ENCODE measurements at places on chromosomes 3 and 15.

DNA sequence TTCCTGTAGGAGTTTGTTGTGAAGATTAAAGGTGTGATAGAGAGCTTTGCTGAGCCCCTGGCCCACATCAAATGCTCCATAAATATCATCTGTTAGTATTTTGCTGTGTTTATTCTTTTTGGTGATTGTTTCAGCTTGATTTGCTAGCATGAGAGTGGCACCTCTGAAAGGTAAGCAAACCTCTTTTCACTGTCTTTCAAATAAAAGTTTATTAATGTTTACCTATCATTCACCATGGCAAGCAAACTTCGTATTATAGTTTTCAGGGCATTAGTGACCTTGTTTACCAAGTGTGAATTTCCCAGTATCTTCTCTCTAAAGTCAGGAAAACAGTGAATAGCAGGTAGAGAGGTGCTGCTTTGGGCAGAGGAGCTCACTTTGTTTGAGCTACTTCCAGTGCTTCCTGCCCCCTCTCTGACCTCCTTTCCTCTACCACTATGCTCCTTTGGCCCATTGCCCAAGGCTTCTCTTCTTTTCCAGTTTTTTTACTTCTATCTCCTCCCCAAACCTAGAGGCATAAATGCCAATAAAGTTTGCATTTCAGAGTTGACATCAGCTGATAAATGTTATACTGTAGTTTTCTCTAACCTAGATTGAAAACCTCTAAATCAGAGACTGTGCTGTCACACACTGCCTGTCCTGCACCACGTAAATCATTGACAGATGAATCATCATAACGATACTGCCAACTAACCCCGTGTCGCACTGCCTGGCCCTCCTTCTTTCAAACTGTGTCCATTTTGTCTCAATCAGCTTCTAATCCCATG, 569.0 kb downstream of the TUSC7 start:
- DNase-seq: no peak

DNA sequence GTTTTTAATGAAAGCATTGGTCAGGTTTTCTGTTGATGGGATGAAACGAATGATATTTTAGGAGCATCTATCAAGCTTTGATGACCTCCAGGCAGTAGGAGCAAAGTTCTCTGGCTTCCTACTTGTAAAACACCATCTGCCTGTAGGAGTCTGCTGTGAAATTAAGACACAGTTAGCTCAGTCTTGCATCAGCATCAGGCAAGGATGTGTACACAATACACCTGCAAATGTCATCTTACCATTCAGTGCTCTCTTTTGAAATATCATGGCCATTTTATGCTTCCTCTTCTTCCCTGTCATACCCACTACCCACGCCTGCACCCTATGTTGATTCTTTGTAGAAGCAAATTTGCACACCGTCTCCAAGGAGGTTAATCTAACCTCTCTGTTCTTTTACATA, 38.2 kb downstream of the B3GALNT1 start:
- peak; percentile 80 for DNase-seq

DNA sequence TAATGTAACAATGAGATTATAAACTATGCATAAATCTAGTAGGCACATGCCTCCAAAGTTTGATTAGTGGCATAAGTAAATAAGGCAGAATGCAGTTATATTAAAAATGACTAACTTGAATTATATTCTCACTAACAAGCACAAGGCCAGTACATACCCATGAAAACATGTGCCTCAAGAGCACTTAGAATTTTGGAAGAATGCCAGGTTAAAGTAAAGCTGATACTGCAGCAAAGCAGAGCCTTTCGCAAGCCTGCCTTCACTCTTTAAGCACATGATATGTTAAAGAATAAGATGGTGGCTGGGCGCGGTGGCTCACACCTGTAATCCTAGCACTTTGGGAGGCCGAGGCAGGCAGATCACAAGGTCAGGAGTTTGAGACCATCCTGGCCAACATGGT, 49.0 kb downstream of the KBTBD12 start:
- no peak for DNase-seq

DNA sequence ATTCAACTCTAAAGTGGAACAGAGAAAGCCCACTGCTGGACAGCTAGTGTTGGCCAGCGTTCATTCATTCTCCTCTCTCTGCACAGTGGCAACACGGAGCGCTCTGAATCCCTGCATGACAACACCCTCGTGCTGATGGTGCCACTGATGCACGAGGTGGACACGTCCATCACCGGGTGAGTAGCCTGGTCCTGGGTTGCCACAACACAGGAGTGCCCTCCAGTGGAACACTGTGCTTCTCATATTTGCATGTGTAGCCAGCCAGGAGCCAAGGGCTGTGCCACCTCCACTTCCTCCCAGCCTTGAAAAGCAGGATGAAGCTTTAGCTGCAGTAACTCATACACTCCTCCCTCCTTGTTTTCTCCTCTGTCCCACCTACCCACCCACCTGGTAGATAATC, 120.0 kb upstream of the CTDSPL start:
- no peak for DNase-seq

GRCh38 chr15:34335176-34336032, 2.2 kb downstream of the SLC12A6 start:
- DNase-seq: peak; percentile 64

- no peak for DNase-seq
Measured at GRCh38 chr3:138509586-138509985, 75.2 kb downstream of the ESYT3 start.

- DNase-seq: no peak
Measured at GRCh38 chr3:64259636-64260035, 34.4 kb upstream of the PRICKLE2 start.

DNA sequence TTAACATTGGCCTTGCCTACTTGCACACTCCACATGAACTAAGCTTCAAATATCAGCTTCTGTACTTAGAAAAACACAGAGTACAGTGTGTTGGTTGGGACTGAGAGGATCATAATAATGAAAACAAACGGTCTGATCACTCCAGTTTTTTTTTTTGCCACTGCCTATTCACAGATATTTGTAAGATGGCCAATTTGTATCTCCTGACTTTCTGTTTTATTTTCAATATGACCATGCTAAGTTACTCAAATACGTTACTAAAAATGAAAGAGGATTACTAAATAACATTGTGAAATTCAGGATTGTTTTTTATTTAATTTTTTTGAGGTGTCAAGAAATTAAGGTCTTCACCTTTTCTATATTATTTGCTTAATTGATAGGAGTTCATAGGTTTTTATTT, 595.1 kb downstream of the TUSC7 start:
- no peak for DNase-seq

DNA sequence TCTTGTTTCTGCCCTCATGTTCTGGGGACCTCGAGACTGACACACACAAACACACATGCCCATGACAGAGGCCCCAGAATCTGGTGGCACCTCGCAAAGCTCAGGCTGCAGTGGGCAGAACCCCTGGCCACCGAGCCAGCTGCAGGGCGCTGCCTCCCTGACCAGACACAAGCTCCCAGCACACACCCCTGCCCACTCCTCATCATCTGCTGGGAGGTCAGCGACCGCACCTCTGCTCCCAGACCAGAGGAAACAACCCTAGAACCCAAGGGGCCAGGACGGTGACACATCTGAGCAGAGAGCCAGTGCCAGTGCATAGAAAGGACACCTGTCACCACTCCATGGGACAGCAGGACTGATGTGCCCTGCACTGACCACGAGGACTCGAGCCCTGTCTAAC, 43.2 kb downstream of the HMCES start:
- no peak for DNase-seq

DNA sequence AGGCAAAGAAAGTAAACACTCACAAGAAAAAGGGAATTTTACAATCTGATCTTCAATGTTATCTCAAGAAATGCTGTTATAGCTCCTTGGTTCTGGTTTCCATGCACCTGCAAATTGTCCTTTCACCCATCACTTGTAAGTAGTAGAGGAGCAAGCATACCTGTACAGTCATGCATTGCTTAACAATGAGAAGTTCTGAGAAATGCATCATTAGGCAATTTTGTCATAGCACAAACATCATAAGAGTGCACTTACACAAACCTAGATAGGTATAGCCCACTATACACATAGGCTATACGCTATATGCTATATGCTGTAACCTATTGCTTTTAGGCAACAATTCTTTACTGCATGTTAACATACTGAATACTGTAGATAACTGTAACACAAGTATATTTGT, 672.3 kb downstream of the FHIT start:
- DNase-seq: no peak

DNA sequence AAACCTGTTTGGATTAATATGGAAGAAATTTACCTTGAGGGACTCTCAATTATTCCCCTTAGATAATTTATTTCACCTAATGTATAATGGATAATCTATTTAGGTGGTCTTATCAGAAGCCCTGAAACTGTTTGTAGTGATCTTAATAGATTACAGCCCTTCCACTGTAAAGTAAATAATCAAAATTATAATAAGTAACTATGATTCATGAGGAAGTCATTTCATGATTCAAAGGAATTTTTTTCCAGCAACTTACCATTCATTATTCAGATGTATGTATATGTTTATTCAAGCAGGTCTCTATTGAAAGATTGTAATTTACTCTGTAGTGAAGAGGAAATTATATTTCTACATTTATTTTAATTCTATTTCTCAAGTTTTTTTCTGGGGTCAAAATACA, 250.6 kb upstream of the ROBO1 start:
- no peak for DNase-seq

- no peak for DNase-seq
Measured at GRCh38 chr3:54870423-54870822, 57.4 kb downstream of the LRTM1 start.

- no peak for DNase-seq
Measured at GRCh38 chr3:141500397-141500796, 13.6 kb downstream of the RASA2 start.

DNA sequence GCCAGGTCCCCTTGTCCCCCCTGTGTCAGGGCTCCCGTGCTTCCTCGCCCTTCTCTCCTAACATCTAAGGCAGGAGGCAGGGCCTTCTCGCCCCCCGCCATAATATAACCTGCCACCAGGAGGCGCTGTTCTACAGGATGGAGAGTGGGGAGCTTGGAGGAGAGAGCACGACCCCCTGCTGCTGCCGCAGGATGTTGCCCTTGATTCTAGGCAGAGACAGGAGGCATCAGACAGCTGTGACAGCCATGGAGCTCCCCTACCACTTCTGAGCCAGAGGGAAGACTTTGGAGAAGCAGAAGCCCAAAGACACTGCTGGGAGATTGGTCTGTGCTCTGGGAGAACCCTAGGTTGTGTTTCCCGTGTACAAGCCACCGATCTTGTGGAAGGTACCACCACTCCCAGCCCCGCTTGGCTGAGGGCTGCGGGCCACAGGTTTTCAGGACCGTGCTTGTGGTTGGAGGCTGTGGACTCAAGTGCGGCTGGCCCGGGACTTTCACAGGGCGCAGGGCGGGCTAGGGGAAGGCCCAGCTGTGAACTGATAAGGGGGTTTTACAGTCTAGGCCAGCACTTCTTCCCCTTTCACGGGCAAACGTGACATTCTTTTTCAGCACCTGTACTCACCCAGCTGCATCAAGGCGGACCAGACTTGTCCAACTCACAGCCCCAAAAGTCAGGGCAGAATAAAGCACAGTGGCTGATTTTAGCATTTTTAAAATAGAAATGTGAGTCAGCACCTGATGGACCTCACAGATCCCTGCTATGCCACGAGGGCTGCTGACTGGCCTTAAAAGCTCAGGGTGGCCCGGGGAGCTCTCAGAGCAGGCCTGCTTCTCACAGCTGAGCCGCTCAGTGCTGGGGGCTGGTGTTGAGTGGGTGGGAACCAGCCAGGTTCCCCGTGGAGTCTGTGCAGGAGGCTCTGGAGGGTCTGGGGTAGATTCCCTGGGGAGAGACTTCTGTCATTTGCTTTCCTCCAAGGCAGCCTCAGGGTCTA, 2.6 kb upstream of the TIGIT start:
- DNase-seq: no peak

DNA sequence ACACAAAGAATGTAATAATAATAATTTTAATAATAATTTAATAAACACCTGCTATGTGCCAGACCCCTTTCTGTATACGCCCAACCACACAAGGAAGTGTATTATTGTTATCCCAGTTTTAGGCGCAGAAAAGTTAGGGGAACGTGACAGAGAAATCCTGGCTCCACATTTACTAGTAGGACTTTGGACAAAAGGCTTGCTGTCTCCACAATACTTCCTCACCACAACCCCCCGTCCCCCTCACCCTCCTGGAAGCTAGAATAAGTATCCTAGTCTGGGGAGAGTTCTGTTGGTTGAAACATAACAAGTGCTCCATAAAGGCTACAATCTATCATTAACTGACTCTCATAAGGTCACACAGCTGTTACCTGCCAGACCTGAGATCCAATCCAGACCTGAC, 488 bp upstream of the IL17RD start:
- DNase-seq: no peak

DNA sequence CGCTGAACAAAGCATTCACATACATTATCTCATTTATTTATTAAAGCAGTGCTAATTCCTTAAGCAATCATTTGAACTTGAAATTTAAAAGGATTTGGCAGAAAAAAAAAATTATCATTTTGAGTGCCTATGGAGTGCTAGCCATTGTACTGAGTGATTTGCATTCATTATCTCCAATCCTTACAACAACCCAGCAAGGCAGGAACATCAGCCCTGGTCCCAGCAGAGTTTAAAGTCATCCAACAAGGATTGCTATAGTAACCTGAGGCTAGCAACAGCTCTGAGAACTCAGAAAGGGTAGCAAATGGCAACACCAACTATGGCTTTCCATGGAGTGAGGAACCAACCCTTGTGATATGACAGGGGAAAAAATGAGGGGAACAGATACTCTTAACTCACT, 237.6 kb upstream of the SETMAR start:
- no peak for DNase-seq

GRCh38 chr3:42843713-42844411, 31.8 kb downstream of the CYP8B1 start:
- DNase-seq: no peak

DNA sequence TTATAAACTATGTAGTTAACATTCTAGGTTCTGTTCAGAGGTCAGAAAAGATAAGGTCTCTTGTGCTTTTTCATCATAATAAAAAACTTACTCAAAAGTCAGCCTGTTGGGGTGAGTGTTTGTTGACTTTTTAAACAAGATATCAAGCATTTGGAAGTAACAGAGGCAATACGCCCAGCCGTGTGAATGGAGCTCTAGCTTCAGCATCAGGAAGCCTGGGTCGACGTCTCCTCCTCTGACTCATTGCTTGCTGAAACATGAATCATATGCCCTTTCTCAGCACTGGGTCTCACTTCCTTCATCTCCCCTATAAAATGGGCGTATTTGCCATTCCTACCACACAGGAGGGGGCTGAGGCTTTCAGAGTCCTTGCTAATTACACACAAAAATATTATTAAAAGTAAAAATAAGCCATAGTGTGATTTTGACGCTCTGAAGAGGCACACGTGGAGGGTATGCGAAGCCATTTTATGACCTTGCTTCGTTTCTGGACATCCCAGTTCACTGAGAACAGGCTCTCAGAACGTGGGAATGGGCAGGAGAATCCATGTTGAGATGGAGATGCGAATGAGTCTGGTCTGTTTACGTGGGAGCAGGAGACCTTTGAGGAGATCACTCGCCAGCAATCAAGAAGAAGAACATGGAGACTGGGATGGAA, 220.8 kb upstream of the TPRG1 start:
- DNase-seq: no peak

GRCh38 chr3:113409676-113410075, 31.6 kb downstream of the CFAP44 start:
- DNase-seq: no peak

Measured in GF-D8 (cell line).